CD4-positive, alpha-beta T cell (primary cell): ENCODE measurements at places on chromosomes 5 and 9.

DNA sequence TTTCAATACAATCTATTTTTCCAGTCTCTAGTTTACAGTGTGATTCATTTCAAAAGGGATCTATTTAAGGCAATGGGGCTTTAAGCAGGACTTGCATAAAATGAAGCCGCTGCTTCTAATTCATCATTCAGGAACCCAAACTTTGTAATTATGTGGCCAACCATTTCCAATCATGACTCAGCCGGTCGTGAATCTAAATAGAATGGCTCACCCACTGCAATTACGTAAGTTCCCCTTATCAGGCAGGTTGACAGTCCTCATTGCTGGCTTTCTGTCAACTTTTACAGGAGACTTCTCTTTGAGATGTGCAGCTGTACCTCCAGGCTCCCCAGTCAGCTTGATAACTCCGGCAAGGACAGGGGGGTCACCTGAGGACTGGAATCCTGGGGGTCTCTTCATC, 152.8 kb upstream of the DAP start:
- DNase-seq: peak; percentile 32

DNA sequence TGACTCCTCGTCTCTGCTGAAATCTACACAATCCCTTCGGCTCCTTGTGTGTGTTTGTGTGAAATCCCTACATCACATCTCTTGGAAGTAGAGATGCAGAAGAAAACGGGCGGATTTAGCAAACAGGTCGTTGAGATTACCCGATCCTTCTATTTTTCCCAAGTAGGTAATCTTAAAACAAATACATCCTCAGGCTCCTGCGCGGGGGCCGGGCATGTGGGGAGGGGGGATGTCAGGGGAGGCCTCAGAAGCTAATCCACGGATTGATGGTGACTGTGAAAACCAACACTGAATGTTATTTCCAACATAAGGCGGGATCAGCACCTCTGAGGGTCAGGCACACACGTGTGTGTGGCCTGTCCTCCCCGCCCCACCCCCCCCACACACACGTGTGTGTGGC, 137.8 kb downstream of the ROR2 start:
- no peak for DNase-seq

GRCh38 chr9:108812396-108813025, 43.3 kb downstream of the ACTL7B start:
- no peak for DNase-seq

- DNase-seq: no peak
Measured at GRCh38 chr5:123505633-123506032, 6.3 kb upstream of the CSNK1G3 start.

DNA sequence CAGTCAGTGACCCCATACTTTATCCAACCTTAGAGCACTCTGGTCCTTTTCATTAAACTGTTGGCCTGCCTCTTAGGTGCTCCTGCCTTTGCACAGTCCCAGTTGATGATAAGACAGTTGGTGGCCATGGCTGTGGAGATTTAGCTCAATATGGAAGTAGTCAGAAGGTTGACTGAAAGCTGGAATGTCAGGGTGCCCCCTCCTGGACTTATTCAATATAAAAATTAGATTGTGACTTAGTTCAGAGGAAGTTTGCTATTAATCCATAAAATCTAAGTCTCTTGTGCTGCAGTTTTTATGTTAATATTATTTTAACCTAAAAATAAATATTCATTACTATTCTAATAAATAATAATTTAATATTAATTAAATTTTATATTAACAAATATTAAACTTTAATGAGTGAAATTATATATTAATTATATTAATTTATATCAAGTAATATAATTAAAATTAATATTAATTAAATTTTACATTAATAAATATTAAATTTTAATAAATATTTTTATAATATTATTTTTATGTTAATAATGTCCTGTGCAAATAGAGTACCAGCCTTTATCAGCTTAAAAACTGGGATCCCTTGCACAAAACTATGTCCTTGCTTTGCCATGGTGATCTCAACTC, 77.7 kb upstream of the ADAMTSL1 start:
- DNase-seq: no peak

GRCh38 chr5:93580063-93580926, 724 bp downstream of the NR2F1-AS1 start:
- no peak for DNase-seq

DNA sequence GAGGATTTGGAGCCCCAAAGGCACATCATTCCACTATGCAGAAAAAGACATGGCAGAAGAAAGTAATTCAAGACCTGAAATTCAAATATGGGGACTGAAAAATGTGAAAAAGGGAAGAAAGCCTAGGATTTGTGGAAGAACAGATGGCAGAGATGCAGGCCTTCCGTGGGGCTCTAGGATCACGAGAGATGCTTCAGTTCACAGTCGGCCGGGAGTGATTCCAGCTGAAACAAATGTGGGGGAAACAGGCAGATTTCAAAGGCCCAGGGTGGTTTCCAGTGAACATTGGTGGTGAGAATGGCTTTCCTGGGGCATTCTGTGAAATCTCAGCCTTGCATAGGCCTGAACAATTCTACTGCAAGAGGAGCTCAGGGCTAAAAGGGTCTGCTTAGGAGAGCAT, 34.6 kb upstream of the ZFR start:
- DNase-seq: no peak
